Spinal cord (tissue), 10 donors: ENCODE measurements at places on chromosomes 11 and 22.

DNA sequence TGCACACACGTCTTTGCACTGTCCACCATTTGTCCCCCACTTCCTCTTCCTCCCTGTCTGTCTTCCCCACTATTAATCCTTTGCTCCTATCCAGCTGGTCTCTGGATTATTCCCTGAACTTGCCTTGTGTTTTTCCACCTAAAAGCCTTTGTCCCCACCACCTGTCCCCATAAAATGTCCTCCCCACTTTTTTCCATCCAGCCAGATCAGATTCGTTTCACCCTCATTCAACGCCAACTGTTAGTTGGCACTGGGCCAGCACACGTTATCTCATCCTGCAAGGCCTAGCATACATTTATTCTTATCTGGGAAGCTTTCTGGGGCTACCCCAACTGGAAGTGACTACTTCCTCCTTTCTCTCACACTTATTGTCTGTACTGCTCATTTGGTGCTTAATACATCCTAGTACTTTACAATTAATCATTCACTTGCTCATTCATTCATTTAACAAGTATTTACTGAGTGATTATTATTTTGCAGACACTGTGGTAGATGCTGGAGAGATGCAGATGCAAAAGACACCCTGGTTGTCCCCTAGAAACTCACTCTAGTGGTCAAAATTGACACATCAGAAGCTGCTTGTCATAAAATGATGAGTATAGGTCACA, 96.2 kb downstream of the RASSF10 start:
- H3K4me1 ChIP-seq: peaks cover 11% of the 10 kb centered on the region
- no peaks in the 10 kb centered on the region for H3K36me3 ChIP-seq
- H3K4me3 ChIP-seq: no peak overlapping the region
- peak; percentile 32 for DNase-seq

DNA sequence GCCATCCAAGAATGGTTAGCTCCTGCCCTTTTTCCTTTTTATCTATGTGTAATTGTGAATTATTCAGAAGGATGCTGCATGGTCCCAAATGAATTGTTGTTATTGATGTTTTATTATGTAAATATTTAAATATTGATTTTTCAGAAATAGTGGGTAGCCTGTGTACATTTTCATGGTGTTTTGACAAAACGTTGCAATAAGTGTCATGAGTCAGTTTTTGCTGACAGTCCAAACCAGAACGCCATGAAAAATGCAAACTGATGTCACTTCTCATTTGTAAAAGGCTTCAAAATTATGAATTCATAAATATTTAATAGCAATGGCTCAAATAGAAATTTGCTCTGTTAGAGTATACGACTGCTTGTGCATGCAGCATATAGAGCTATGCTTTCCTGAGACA, 422.5 kb downstream of the CNTN5 start:
- no peaks in the 10 kb centered on the region for H3K27me3 ChIP-seq
- no peak overlapping the region for H3K27ac ChIP-seq
- no peak for DNase-seq

GRCh38 chr11:103279821-103280220, 170.6 kb downstream of the DYNC2H1 start:
- H3K27me3 ChIP-seq: no peaks in the 10 kb centered on the region
- no peak for DNase-seq
- no peaks in the 10 kb centered on the region for H3K36me3 ChIP-seq
- no peak overlapping the region for H3K27ac ChIP-seq

DNA sequence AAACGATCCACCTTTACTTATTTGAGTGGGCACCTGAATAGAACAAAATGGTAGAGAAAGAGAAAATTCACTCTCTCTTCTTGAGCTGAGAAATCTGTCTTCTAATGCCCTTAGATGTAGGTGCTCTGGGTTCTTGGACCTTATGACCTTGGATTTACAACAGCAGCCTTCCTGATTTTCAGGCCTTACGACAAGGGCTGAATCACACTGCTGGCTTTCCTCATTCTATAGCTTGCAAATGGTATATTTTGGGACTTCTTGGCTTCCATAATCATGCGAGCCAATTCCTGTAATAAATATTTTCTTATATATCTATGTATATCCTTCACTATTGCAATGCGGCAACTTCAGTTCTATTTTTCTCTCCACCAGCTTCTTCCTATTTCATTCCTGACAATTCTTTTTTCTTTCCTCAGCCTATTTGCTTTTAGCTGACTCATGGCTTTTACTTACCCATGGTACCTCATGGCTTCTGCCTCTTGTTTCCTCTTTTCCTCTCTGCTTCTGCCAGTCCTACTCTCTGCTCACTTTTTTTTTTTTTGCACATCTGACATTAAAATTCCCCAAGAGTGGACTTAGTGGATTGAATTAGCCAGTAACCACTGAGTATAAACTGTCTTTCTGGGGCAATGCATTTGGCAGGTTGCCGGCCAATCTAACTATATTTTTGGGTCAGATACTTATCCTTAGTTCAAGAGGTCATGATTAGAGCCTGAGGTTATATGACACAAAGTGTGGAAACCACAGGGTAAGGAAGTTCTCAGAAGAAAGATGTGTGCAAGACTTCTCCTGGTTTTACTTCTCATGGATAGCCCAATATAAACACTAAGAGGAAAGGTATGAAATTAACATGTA, 359.5 kb downstream of the TMEM135 start:
- H3K36me3 ChIP-seq: no peaks in the 10 kb centered on the region
- H3K4me1 ChIP-seq: no peaks in the 10 kb centered on the region
- H3K27ac ChIP-seq: no peak overlapping the region

DNA sequence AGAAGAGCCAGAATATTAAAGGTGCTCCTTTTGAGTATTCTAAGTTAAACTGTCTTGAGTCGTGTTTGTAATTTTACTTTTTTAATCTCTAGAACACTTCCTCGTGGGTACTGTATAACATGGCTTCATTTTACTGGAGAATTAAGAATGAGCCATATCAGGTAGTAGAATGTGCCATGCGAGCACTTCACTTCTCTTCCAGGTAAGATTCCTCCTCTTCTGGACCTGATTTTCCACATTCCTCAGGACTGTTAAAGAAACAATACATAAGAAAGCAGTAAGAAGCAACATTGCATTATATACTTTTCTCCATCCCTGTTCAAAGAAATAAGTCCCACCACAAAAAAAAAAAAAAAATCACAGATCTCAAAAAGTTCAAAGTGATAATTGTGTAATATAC, 37.9 kb downstream of the TTC17 start:
- H3K27me3 ChIP-seq: no peaks in the 10 kb centered on the region
- H3K36me3 ChIP-seq: peaks cover 12% of the 10 kb centered on the region
- H3K27ac ChIP-seq: no peak overlapping the region
- H3K4me3 ChIP-seq: no peak overlapping the region
- no peaks in the 10 kb centered on the region for H3K4me1 ChIP-seq
- no peak for DNase-seq

- H3K4me1 ChIP-seq: no peaks in the 10 kb centered on the region
- H3K27me3 ChIP-seq: no peaks in the 10 kb centered on the region
- H3K27ac ChIP-seq: no peak overlapping the region
- H3K36me3 ChIP-seq: no peaks in the 10 kb centered on the region
Observed at GRCh38 chr11:134783234-134783633, 371.2 kb upstream of the B3GAT1 start.

DNA sequence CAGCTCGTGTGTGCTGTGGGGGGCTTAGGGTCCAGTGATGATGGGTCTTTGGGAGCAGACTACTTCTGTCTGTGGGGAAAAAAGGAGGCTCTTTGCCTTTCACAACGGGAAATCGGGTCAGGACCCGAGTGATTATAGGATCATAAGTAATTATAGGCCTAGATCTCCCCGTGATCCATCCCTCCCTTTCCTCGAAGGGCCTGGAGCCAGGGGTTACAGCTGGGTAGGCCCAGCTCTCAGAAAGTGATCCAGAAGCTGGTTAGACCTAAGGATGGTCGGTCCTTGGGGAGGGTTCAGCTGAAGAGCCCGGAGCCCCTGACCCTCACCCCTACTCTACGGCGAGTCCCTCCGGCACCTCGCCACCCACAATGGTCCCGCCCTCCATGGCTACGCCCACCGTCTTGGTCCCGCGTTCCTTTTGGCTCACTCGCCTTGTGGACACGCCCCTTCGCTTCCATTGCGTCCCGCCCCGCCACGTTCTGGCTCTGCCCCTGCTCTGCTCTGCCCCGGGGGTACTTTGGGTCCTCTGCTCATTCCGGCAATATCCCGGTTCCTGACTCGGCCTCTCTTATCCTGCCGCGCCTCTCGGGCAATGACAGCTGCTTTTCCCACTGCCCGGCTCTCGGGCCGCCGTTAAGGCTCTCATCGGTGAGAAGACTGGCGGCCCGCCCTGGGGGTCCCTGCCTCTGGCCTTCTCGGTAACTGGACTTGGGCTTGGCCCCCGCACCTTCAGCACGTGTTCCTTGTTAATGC, 5.0 kb downstream of the IGSF22 start:
- no peaks in the 10 kb centered on the region for H3K27me3 ChIP-seq
- peak; percentile 77 for DNase-seq
- peak overlapping the region; percentile 84 for H3K27ac ChIP-seq
- peaks cover 28% of the 10 kb centered on the region for H3K4me1 ChIP-seq
- peak overlapping the region; percentile 81 for H3K4me3 ChIP-seq

DNA sequence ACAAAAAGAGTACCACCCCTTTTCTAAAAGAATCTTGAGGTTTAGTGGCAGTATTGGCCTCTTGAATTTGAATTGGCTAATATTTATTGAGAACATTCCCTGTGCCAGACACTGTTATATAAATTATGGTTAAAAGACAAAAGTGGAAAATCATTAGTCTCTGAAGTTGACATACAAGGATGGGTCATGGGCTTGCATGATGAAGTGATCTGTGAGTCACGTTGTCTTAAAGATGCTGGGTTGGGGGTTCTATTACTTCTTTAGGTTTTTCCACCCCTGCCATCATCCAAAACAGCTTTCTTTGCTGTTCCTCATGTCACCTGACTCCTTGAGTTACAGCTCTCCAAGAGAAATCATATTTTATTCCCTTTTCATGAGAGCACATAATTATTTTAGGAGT, 85.0 kb downstream of the CD44 start:
- H3K4me3 ChIP-seq: no peak overlapping the region
- no peak overlapping the region for H3K27ac ChIP-seq
- H3K27me3 ChIP-seq: no peaks in the 10 kb centered on the region
- H3K4me1 ChIP-seq: peaks cover 5% of the 10 kb centered on the region
- no peaks in the 10 kb centered on the region for H3K36me3 ChIP-seq

DNA sequence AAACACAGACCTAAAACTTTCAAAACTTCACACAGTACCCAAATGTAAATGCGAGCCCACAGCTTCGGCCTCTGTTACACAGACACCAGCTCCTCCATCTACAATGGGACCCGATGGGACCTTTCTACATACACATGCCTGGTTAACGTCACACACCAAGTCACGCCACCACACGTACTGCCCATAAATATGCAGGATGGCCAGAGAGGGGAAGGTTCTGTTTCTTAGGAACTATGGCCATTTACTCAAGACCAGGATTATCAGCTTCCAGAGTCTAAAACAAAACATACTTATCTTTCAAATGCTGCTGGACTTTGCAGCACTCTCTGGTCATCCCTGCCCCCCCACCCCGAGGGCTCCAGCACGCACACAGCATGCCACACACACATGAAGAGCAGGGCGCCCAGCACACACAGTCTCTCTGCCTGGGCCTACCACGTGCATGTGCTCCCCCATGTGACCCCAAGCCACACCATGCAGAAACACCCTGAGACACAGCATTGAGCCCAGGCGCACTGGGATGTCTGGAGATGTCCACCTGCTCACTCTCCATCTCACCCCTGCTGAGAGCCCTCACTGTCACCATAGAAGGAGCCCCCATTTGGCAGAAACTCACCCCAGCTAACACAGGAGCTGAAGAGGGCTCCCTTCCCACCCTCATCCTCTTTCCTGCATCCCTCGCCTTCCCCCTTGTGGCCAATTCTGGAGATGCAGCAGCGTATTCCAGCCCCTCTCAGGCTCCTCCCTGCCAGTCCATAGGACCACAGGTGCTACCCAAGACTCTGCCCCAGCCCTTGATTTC, 61.8 kb downstream of the SLC22A12 start:
- DNase-seq: peak; percentile 95
- H3K4me1 ChIP-seq: peaks cover 41% of the 10 kb centered on the region
- no peaks in the 10 kb centered on the region for H3K27me3 ChIP-seq

DNA sequence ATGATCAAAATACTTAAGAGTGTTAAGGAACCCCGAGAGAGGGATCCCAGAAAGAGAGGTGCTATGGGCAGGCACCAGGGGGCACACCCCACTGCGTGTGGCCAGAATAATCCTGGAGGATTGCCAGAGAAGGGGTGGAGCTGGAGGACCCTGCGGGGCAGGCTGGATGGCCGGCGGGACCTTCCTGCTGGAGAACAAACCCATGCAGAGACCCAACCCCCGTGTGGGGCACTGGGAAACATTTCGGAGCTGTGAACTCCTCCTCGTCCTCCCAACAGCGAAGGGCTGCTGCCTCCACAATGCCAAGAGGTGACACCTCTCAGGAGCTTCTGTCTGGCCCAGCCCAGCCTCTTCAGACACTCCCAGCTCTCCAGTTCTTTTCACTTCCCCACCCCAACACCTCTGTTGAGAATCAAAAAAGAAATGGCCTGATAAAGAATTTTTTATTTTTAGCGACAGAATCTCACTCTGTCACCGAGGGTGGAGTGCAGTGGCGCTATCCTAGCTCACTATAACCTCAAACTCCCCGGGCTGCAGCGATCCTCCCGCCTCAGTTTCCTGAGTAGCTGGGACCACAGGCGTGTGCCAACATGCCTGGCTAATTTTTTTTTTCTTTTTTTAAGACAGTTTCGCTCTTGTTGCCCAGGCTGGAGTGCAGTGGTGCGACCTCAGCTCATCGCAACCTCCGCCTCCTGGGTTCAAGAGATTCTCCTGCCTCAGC, 25.6 kb downstream of the RHOD start:
- H3K27ac ChIP-seq: no peak overlapping the region
- H3K4me3 ChIP-seq: no peak overlapping the region
- H3K27me3 ChIP-seq: no peaks in the 10 kb centered on the region
- no peak for DNase-seq
- peaks cover 21% of the 10 kb centered on the region for H3K4me1 ChIP-seq

DNA sequence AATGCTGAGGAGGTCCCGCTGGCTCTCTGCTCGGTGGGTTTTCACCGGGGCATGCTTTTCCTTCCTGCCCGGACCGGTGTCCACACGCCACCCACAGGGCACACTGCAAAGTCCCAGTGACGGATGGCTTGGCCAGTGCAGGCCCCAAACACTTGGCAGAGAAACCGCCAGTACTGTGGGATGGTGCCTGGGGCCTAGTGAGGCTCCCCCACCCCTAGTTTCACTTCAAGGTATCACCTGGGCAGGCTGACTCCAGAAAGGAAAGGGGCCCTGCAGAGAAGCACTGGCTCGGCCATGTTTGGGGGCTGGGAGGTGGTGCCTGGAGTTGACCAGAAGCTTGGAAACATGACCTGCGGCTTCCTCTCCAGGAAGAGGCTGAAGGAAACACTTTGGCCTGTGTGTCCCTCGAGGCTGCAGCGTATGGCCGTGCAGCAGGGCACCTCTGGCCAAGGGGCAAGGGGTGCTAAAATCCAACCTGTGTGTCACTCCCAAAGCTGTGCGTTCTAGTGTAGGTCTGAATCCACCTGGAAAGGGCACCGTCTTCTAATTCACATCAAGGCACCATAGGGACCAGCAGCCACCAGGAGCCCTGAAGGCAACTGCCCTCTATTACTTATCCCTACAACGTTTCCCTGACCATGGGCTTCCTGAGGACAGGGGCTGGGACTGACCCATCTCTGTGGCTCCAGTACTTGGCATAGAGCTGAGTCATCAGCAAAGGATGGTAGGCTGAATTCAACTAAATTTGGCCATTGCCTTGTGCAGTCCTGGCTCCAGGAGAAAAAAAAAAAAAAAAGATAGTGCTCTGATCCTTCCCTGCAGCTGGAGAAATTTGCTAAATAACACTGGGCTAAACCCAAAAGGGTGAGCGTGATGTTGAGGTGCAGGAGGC, 22.6 kb downstream of the TPBGL start:
- no peaks in the 10 kb centered on the region for H3K27me3 ChIP-seq
- no peak overlapping the region for H3K27ac ChIP-seq
- no peak overlapping the region for H3K4me3 ChIP-seq
- peaks cover 11% of the 10 kb centered on the region for H3K4me1 ChIP-seq

- H3K36me3 ChIP-seq: no peaks in the 10 kb centered on the region
Observed at GRCh38 chr11:26088391-26088790, 243.5 kb upstream of the ANO3 start.
